ACHN (cell line): ENCODE measurements at places on chromosomes 4 and X.

GRCh38 chr4:98613453-98614075 lies 44.8 kb downstream of the TSPAN5 start:
- no peak for DNase-seq

DNA sequence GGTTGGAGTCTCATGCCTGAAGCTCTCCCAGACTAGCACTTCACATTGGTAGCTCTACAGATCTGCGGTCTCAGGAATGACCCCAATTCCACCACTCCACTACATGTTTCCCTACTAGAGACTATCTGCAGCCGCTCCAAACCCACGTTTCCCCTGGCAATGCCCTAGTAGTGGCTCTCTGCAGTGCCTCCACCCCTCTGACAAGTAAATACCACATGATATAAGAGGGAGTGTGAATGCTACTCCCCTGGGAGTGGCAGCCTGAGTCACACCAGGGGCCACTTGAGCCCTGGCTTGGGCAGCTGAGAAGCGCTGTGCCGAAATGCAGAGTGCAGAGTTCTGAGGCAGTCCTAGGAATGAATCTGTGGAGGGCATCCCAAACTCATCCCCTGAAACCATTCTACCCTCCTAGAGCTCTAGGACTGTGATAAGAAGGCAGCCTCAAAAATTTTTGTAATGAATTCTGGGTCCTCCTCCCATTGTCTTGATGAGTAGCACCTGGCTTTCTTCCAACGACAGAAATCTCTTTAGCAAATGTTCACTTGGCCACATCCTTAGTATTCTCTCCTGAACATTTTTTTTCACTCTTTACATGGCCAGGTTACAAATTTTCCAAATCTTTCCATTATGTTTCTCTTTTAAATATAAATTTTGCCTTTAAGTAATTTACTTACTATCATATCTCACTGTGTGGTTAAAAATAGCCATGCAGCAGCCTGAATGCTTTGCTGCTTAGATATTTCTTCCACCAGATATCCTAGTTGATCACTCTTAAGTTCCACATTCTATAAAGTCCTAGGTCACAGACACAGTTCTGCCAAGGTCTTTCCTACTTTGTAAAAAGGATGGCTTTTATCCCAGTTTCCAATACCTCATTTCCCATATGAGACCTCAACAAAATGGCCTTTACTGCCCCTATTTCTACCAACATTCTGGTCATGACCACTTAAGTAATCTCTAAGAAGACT lies 160.2 kb upstream of the CPEB2 start:
- DNase-seq: no peak

GRCh38 chr4:56128213-56128612 lies 179.5 kb downstream of the CEP135 start:
- no peak for DNase-seq

DNA sequence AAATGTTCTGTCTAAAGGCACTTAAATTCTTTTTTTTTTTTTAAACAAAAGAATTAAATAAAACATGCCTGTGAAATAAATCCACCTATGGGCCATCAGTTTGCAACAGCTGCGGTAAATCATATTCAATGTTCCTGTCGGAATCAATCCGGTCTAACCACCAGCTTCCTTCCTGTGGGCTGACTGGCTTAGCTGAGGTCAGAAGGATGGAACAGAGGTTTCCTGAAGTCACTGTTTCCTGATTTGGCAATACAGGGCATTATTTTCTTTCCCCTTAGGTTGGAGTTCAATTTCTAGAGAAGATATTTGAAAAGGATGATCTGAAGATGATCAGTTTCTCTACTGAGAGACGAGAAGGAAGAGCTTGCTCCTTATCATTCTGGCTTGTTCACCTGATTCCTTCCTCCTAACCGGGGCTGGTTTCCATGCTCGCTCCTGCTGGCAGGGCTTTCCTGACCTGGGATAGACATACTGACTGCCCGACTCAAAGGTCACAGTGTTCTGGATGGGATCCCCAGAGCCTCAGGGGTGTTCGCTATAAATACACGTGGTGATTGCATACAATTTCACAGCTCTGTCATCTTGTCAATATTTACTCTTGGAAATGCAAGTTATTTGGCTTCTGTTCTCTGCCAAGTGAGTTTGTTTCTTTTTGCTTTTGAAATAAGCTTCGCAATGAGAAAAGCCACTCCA lies 21.7 kb downstream of the PDLIM3 start:
- no peak for DNase-seq

DNA sequence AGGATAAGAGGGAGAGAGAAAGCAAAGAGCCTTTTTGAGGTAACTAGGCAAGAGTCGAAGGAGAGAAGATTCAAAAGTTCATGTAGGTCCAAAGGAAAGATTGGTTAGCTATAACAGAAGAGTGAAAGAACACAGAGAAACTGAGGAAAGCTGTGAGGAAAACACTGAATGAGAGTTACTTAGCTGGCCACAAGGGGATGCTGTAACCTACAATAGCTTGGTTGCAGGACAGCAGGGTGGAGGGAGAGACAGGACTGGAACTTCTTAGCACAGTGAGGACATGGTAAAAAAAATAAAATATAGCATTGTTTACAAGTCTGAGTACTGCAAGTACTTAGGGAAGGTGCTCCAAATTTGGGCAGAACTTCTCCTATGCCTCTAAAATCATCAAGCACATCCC lies 48.3 kb downstream of the RAI2 start:
- DNase-seq: peak; percentile 4

GRCh38 chr4:150852216-150852615 lies 162.9 kb downstream of the LRBA start:
- DNase-seq: no peak

DNA sequence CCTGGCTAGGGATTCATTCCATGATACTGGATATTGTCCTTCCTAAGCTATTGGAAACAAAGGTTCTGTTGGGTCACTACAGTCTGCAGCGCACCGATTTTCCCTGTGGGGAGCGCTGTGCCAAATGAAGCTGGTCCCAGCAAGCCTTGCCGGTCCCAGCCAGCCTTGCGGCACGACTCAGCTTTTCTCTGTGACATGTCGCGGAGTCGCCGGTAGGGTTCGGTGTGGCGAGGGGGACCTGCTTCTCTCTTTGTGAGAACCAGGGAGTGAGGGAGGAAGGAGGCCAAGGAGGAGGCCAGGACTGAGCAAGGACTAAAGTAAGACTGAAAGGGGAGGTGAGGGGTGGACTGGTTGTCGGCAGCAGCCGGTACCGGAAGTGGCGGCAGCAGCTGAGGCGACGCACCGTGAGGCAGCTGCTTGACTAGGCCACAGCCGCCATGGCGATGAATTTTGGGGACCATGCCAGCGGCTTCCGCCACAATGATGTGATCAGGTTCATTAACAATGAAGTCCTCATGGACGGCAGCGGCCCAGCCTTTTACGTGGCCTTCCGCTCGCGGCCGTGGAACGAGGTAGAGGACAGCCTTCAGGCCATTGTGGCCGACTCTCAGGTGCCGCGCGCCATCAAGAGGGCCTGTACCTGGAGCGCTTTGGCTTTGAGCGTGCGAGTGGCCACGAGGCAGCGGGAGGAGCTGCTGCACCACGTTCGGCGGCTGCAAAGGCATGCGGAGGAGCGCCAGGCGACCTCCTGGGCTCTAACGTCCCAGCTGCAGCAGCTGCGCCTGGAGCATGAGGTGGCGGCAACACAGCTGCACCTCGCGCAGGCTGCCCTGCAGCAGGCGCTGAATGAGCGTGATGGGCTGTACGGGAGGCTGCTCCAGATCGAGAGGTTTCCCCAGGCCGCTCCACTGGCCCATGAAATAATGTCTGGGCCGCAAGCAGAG lies at the start of gene TEX13D:
Gene TEX13D, plus strand, starts transcription at position 180 of the 944 bp plus-strand sequence. Its CDS starts 258 bp downstream, at position 438.
- no peak for DNase-seq

- no peak for DNase-seq
Observed at GRCh38 chr4:76582074-76582816, 147.2 kb downstream of the SHROOM3 start.

- no peak for DNase-seq
Observed at GRCh38 chrX:22345884-22346283, 73.2 kb downstream of the CBLL2 start.

GRCh38 chrX:119529345-119530276 lies 35.6 kb downstream of the STEEP1 start:
- DNase-seq: no peak

- no peak for DNase-seq
Observed at GRCh38 chr4:163680386-163681098, 186.1 kb downstream of the TMA16 start.

GRCh38 chrX:100687128-100687527 lies 43.1 kb downstream of the SRPX2 start:
- DNase-seq: no peak

DNA sequence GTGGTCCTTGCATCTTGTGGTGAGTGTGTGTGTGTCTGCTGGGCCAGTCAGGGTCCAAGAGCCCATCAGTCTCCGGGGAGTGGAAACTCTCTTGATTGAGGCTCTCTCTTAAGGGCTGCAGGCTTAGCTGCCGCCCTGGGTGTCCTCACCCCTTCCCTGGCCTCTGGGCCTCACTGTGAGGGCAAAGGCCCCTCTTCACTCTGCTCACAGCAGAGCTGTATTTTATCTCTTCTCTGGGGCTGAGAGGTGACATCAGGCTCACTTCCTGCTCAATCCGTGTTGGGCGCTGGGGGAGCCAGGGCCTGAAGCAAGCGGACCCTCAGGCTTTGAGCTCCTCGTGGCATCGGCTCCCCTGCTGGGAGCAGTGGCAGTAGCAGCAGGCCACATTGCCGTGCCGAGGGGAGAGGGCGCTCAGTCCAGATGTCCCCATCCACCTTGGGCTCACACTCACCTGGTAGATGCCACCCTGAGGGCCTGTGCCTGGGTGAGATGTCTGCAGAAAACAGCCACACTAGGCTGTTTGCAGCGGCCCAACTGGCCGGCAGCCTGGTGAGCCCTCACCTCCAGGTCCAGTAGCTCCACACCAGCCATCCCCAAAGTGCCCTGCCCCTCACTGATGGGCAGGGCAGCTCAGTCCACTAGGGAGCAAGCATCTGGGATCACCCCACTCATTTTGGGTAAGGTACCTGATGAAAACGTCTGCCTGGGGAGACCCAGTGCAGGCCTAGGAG lies 24.7 kb upstream of the PRPS1 start:
- no peak for DNase-seq

- no peak for DNase-seq
Observed at GRCh38 chr4:128221586-128221985, 66.0 kb downstream of the PGRMC2 start.

DNA sequence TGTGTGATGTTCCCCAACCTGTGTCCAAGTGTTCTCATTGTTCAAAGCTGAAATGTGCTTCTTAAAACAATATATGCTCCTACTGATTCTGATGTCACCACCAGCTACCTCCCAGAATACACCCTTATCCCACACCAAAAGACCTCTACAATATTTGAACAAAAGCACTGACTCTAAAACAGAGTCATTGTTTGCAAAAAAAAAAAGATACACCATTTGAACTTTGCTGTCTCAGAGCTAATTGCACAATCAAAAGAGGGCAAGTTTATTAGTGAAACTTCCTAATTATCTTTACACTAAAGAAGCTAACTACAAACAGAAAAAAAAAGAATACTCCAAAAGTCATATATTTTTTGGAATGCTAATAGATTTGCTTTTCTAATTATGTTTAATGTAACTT lies 34.1 kb upstream of the INTU start:
- no peak for DNase-seq
